ENCODE measurements at places on chromosomes 16 and 17.

- no peaks in the 10 kb centered on the region for H3K36me3 ChIP-seq
- H3K27me3 ChIP-seq = no peaks in the 10 kb centered on the region
- H3K27ac ChIP-seq = no peak overlapping the region
- no peaks in the 10 kb centered on the region for H3K4me1 ChIP-seq
- DNase-seq = no peak
Observed at GRCh38 chr16:24166661-24167528, 89.2 kb upstream of the CACNG3 start.

DNA sequence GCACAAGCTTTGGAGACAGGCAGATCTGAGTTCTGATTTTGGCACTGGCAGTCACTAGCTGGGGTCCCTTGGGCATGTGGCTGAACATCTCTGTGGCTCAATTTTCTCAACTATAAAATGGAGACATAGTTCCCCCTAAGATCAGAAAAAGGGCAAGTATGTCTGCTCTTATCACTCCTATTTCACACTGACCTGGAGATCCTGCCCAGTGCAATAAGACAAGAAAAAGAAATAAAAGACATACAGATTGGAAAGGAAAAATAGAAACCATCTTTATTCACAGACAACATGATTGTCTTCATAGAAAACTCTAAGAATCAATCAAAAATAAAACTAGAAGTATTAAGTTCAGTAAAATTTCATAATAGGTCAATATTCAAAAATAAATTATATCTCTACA lies 56.0 kb upstream of the LHX1 start:
- no peak overlapping the region for H3K4me3 ChIP-seq
- peaks cover 12% of the 10 kb centered on the region for H3K27me3 ChIP-seq
- H3K4me1 ChIP-seq = no peaks in the 10 kb centered on the region
- no peak for DNase-seq
- no peaks in the 10 kb centered on the region for H3K36me3 ChIP-seq
- no peak overlapping the region for H3K27ac ChIP-seq

DNA sequence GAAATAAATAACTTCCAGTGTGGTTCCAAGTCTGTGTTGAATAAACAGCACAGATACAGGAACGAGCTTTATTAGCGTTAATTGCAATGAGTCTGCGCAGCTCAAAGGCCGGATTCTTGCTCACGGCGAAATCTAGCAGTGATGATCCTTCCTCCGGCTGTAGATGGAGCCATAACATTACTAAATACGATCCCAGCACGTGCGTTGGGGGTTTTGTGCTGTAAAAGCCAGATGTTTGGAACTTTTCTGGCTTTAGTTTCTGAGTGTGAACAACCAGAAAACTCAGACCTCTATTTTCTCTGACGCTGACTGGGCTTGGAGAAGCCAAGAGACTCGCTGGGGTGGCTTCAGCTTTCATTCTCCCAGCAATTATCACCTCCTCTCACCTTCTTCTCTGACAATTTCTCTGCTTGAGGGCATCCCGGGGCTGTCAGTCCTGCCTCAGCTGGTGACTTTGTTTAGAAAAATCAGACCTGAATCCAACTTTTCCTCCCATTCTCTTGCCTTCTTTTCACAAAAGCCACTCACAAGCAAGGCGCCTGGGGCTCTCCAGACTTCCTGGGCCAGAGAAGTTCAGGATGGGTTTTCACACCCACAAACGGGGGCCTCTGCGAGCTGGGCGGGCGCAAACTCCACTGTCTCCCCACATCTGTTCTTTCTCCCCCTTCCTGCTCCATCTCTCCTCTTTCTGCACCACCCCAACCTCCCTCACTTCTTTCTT lies 47.1 kb upstream of the AKTIP start:
- H3K4me3 ChIP-seq = no peak overlapping the region
- no peak overlapping the region for H3K27ac ChIP-seq
- DNase-seq = peak; percentile 67
- no peaks in the 10 kb centered on the region for H3K36me3 ChIP-seq
- H3K27me3 ChIP-seq = no peaks in the 10 kb centered on the region

DNA sequence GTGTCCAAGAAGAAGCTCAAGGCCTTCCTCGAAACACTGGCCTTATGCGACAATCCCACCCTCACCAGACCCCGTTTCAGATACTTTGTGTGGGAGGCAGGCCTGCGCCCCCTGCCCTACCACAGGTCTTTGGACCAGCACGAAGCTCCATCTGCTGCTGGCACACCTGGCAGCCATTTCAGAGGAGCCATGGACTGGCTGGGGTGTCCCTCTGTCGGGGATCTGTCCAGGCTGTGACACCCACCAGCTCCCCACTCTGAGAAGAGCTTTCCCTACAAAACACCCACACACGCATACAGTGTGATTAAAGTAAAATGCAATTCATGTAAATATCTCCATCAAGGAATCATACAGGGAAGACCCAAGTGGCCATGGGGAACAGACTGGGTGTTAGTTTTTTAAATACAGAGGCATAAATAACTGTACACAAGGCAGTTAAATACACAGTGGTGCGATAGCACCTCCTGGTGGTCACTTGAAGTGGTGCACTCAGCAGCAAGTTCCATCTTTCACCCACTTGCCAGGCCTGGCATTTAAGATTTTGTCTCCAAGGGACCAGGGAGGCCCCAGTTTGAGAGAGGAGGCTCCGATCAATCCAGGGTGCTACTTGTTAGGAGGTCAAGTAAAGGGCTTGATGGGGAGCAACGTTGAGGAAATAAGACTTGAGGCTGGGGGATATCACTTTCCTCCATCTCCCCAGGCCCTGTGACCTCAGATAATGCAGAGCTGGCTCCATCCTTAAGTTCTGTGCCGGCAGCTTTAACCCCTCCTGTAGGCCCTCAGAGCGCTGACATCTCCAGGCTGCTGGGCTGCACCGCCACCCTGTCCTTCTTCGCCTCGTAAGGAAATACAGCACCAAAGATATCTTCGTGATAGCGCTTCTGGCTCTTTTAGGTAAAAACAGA lies 43.6 kb downstream of the NOS2 start:
- H3K4me3 ChIP-seq = no peak overlapping the region
- H3K27me3 ChIP-seq = no peaks in the 10 kb centered on the region
- H3K36me3 ChIP-seq = no peaks in the 10 kb centered on the region
- no peak for DNase-seq

DNA sequence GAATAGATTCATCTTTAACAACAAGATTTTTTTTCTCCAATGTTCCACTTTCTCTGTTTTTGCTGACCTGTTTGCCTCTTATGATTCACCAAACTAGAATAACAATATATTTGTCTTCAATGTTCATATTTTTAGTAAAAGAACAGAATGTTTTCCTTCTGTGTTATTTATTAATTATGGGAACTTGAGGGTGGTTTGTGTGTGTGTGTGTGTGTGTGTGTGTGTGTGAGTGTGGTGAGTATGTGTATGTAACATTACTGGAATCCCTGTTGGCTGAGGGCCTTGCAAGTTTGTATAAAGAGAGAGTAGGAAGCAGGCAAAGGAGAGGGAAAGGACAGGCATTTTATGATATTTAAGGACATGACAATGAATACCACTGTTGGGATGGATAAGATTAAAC lies 13.8 kb downstream of the STXBP4 start:
- peaks cover 7% of the 10 kb centered on the region for H3K4me1 ChIP-seq
- no peaks in the 10 kb centered on the region for H3K27me3 ChIP-seq
- peaks cover 6% of the 10 kb centered on the region for H3K36me3 ChIP-seq
- no peak for DNase-seq
- no peak overlapping the region for H3K27ac ChIP-seq
- no peak overlapping the region for H3K4me3 ChIP-seq

DNA sequence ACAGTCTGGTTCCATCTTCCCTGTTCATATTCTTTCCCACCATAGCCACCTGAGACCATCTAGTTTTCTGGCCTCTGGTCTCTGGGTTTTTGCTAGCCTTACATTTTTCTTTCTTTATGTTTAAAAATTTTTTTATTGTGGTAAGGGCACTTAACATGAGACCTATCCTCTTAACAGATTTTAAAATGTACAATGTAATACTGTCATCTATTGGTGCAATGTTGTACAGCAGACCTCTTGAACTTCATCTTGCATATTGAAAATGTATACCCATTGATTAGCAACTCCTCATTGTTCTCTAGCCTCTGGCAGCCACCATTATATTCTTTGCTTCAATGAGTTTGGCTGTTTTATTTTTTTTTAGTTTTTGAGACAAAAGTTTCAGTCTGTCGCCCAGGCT lies 39.2 kb downstream of the ITGAM start:
- H3K36me3 ChIP-seq = no peaks in the 10 kb centered on the region
- no peak overlapping the region for H3K4me3 ChIP-seq
- DNase-seq = no peak
- no peaks in the 10 kb centered on the region for H3K4me1 ChIP-seq

DNA sequence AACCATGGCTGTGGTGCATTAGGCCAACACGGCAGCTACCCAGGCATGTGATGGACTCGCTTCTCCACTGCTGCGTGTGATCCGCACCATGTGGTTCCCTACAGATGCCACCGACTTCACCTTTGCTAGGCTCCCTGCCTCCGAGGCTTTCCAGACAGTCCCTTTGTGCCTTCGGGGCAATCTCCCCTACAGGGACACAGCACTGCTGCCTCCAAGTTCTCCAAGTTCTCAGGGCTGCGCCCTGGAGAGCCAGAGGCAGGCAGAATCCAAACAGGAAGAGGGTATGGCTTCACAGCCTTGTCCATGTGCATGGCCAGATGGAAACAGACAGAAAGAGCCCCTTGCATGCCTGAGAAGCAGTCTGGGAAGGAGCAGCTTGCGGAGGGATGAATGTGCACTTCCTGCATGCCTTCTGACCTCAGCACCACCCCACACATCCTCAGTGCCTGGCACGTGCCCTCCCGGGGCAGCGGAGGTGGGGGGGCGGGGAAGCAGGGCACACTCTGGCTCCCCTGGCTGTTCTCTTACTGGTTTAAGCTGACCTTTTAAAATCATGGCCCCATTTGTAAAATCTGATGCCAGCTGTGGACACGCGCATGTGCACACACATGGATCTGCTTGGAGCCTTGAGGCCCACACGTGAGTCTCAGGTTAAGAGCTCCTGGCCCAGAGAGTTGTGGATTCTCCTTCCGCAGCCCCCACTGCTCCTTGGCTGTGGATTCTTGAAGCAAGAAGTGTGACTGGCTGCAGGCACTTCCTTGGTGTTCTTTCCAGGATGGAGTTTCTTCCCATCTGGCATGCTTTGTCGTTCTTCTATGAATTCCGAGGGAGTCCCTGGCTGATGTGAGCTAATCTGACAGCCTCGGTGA lies 55.3 kb upstream of the MTSS2 start:
- no peak for DNase-seq
- peaks cover 50% of the 10 kb centered on the region for H3K4me1 ChIP-seq
- H3K4me3 ChIP-seq = no peak overlapping the region
- peaks cover 13% of the 10 kb centered on the region for H3K36me3 ChIP-seq
- no peak overlapping the region for H3K27ac ChIP-seq

DNA sequence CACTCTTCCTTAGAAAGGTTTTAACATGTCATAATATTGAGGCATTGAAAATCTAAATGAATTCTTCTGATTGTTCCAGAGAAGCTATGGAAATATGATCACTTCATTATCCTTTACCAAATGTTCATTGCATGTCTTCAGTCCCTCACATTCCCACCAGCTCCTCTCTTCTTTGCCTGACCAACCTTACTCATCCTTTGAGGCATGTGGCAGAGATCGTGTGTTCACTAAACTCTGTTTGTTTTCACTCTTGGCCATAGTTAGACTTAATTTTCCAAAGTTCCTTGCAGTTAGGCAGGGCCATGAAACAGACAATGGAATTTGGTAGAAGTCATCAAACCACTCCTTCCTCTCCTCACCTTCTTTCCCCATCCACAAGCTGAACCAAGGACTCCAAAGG lies 266.5 kb upstream of the HSBP1 start:
- no peak overlapping the region for H3K27ac ChIP-seq
- no peak for DNase-seq
- H3K4me1 ChIP-seq = no peaks in the 10 kb centered on the region
- H3K36me3 ChIP-seq = no peaks in the 10 kb centered on the region
- H3K4me3 ChIP-seq = no peak overlapping the region

- H3K27me3 ChIP-seq = no peaks in the 10 kb centered on the region
- peak; percentile 64 for DNase-seq
- no peak overlapping the region for H3K4me3 ChIP-seq
- H3K4me1 ChIP-seq = no peaks in the 10 kb centered on the region
- H3K36me3 ChIP-seq = no peaks in the 10 kb centered on the region
Observed at GRCh38 chr16:12573730-12574383, 229.8 kb downstream of the CPPED1 start.

DNA sequence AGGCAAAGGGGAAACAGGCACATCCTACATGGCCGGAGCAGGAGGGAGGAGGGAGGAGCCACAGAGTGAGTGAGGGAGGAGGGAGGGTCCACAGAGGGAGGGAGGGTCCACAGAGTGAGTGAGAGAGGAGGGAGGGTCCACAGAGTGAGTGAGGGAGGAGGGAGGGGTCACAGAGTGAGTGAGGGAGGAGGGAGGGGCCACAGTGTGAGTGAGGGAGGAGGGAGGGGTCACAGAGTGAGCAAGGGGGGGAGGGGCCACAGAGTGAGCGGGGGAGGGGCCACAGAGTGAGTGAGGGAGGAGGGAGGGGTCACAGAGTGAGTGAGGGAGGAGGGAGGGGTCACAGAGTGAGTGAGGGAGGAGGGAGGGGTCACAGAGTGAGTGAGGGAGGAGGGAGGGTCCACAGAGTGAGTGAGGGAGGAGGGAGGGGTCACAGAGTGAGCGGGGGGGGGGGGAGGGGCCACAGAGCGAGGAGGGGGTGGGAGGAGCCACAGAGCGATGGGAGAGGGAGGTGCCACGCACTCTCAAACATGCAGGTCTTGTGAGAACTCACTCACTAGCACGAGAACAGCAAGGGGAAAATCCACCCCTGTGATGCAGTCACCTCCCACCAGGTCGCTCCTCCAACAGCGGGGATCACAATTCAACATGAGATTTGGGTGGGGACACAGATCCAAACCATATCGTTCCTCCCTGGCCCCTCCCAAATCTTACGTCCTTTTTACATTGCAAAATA lies 24.3 kb upstream of the CDH15 start:
- H3K4me1 ChIP-seq = no peaks in the 10 kb centered on the region
- H3K27me3 ChIP-seq = no peaks in the 10 kb centered on the region
- H3K4me3 ChIP-seq = no peak overlapping the region
- H3K36me3 ChIP-seq = peaks cover 40% of the 10 kb centered on the region
- DNase-seq = no peak
- no peak overlapping the region for H3K27ac ChIP-seq

GRCh38 chr17:75873587-75874322 lies 4.6 kb downstream of the TRIM47 start:
- peak overlapping the region; percentile 94 for H3K27ac ChIP-seq
- H3K27me3 ChIP-seq = no peaks in the 10 kb centered on the region
- H3K36me3 ChIP-seq = peaks cover 20% of the 10 kb centered on the region
- no peak overlapping the region for H3K4me3 ChIP-seq
- no peak for DNase-seq

GRCh38 chr16:4535627-4536108 lies 2.9 kb downstream of the CDIP1 start:
- DNase-seq = no peak
- H3K36me3 ChIP-seq = no peaks in the 10 kb centered on the region
- no peak overlapping the region for H3K27ac ChIP-seq
- H3K4me1 ChIP-seq = no peaks in the 10 kb centered on the region
- no peaks in the 10 kb centered on the region for H3K27me3 ChIP-seq

- DNase-seq = no peak
- H3K4me3 ChIP-seq = no peak overlapping the region
- no peak overlapping the region for H3K27ac ChIP-seq
Observed at GRCh38 chr17:37844158-37844976, 79.8 kb upstream of the TBC1D3K start.
